Activated CD4-positive, alpha-beta T cell treated with anti-CD3 and anti-CD28 coated beads, Interleukin-2, amount 50 U/mL, for 48 hours (primary cell): ENCODE measurements at places on chromosomes 2 and 18.

DNA sequence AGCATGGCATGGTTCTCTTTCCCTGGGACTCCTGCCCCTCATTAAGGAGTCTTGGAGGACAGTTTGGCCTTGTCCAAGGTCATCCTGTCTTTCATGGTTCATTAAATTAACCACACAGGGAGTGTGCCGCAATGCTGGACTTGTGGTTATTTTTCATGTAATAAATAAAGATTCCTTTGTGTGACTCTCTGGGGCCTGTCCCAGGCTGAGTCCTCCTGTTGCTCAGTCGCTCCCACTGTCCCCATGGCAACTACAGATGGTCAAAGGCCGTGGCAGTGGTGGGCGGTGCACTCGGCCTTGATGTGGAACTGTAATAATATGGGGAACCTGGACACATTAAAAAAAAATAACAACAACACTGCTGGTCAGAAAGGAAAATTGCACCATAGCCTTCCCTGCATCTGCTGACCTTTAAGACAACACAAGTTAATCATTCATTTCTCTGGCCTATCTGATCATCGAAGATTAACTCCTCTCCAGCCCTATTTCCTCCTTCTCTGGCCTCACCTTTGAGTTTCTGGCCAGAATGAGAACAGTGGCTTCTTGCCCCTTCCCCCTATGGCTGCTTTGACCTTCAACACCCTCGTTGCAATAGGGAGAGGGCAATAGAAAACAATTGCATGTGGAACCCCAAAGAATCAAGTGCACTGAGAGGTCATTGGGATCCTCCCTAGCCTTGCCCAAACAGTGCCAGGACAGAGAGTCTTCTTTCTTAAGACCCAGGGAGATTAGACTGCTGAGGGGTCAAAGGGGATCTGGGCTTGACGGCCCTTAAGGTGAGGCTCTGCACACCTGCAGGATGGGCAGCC lies 44.7 kb downstream of the PSD4 start:
- no peak for DNase-seq

DNA sequence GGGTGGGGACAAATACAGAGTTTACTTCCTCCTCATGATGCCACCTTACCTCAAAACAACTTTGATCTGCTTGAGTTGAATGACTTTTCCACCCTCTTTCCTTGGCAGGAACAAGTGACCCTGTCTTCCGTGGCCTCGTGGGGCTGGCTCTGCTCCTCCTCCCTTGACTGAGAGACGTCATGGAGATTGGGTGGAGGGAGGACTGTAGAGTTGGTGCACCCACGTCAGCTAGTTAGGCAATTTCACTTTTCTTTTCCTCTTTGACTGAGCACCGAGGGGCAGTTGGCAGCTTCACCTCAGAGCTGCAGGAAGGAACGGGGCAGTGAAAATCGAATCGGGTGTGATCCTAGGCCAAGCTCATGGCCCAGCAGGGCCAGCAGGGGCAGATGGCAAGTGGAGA lies at the start of gene SP140:
Gene SP140 (plus strand): TSS at position 251 of the 400 bp plus-strand sequence. CDS start 109 bp downstream, at position 360.
- peak; percentile 77 for DNase-seq

GRCh38 chr2:110820128-110820527 lies 87.8 kb downstream of the ACOXL start:
- DNase-seq: no peak

GRCh38 chr2:135005753-135006152 lies 41.5 kb downstream of the MAP3K19 start:
- no peak for DNase-seq

DNA sequence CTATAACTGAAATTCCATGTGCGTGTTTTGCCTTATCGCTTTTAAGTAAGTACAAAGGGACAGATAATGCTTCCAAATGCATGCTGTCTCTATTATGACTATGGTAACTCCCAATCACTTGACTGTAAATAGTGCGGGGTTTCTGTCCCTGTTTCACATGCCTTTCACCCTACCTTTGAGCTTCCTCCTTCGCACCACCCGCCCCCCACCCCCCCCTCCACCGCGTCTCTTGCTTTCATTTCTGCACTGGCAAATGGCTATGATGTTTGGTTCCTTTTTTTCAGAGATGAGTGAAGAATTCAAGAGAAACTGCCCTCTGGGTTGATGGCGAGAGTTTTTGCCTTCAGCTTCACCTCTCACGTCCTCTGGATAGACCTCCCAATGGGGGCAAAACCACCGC lies 25.0 kb upstream of the SPP2 start:
- no peak for DNase-seq

GRCh38 chr2:120360307-120360855 lies 14.4 kb downstream of the INHBB start:
- no peak for DNase-seq

DNA sequence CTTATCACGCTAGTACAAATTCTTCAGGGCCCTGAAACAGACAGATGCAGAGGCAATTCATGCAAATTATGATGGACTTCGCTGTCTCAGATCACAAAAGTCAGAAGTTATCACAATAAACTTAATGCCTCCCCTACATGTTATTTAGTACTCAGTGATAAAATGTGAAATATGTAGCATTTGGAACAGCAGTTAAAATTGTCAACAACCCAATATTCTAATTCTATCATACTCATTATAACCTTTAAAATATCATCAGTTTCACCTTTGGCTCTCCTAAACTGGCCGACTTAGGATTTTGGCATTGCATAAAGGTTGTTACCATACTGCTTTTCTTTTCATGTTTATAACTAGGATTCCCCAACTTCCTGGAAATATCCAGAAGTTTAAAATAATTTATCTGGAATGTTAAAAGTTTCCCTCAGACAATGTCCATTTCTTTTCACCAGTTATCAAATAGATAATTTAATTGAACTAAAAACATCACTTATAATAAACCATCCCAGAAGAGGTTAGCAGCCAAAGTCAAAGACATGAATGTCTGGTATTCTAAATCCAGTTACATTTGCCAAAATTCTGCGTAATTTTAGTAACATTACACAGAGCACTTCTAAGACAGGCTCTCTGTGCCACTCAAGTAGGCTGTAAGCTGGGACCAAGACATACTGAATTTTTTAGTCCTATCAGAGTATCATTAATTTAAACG lies 239.8 kb downstream of the RBM43 start:
- DNase-seq: no peak

- no peak for DNase-seq
Measured at GRCh38 chr18:79486356-79487182, 90.8 kb downstream of the NFATC1 start.

DNA sequence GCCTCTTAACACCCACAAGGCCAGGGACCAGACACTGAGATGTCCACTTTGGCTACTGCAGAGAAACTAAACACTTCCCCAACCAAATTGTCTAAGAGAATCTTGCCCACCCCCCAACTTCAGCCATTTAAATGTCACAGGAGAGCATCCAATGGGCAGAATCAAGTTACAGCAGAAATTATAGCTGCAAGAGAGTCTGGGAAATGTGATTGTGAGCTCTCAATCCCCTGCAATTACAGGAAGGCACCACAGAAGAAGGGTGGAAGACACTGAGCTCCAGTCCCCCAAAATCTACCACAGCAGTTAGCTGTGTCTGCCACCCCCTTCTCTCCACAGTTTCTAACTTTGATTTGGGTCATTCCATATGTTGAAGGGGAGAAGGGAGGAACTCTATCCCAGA lies 103.5 kb upstream of the ATL2 start:
- DNase-seq: no peak

DNA sequence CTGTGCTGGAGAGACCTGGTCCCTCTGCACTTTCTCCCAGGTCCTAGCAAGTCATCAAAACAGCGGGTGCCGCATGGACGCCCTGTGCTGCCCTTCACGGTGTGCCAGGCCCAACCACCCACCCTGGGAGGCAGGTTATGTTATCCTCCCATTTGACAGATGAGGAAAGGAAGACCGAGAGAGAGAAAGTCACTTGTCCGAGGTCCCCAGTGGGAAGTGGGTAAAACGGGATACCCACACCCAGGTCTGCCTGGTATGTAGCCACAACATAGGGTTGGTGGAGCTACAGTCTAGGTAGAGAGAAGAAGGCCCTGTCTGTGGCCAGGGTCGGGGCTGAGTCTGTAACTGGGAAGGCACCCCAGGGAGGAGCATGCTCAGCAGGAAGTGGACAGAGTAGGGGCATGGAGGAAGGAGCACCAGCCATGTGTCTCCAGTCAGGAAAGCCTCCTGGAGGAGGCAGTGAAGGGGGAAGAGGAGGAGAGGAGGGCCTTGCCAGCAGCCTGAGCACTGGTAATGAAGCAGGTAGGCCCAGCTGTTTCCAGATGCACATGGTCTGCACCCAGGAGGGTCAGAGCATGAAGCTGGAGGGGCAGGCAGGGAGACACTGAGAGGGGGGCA lies 98.4 kb downstream of the ZFP36L2 start:
- peak; percentile 26 for DNase-seq

DNA sequence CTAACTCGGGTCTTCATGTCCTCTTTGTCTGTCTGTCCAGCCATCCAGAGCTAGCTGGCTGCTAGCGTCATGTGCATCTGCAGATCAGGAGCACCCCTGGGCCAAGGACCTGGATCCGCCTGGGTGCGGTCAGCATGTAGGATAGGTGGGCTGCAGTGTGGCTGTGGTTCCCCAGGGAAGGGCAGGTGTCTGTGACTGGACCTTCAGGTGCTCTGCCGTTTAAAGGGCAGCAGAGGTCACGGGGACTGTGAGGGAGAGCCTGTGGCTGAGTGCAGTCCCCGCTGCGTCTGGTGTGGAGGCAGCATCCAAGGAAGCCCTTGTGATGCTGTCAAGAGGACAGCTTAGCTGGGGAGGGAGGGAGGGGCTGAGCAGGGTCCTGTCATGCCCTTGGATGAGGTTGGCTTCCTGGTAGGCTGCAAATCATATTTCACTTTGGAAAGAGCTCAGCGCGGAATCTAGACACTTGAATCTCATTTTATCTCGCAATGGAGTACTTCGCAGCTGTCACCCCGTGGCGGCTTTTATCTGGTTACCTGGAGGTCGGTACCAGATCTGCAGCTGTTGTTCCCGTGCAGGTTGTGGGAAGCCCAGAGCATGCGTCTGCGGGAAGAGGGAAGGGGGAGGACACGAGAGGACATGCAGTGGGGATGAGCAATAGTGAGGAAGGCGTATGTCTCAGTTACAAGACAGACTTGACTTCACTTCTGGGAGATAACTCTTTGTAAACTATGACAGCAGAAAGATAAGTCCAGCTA lies 5.9 kb upstream of the RALB start:
- DNase-seq: no peak

GRCh38 chr18:74488864-74489263 lies 7.3 kb upstream of the CNDP2 start:
- no peak for DNase-seq

- DNase-seq: no peak
Measured at GRCh38 chr2:83081826-83082690, 1377.0 kb downstream of the SUCLG1 start.

- DNase-seq: no peak
Measured at GRCh38 chr2:123453046-123453700, 571.9 kb upstream of the CNTNAP5 start.

GRCh38 chr2:136137982-136138381 lies 20.0 kb upstream of the CXCR4 start:
- DNase-seq: no peak

DNA sequence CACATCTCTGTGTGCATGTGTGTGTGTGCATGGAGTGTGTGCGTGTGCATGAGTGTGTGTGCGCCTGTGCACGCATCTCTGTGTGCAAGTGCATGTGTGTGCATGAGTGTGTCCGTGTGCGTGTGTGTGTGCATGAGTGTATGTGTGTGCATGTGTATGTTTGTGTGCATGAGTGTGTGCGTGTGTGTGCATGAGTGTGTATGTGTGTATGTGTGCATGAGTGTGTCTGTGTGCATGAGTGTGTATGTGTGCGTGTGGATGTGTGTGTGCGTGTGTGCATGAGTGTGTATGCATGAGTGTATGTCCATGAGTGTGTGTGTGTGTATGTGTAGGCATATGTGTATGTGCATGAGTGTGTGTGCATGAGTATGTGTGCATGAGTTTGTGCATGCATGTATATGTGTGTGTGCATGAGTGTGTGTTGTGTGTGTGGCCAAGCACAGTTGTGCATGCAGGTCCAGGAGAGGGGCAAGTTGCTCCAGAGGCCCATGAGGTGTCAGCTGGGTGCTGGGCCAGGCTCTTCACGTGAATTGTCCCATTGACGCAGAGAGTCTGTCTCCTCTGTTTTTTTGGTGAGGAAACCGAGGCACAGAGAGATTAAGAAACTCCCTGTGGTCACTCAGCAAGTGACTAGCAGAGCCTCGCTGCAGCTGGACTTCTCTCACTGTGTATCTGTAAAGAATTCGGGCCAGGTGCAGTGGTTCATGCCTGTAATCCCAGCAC lies 75.5 kb downstream of the ASB1 start:
- no peak for DNase-seq

GRCh38 chr18:46220116-46220515 lies 115.9 kb downstream of the HAUS1 start:
- DNase-seq: no peak

GRCh38 chr2:74849228-74849892 lies 15.4 kb downstream of the HK2 start:
- DNase-seq: no peak

GRCh38 chr2:128365217-128365905 lies 46.7 kb upstream of the HS6ST1 start:
- no peak for DNase-seq

- no peak for DNase-seq
Measured at GRCh38 chr2:43105586-43106558, 120.5 kb downstream of the ZFP36L2 start.

- no peak for DNase-seq
Measured at GRCh38 chr18:74422541-74422940, 34.6 kb downstream of the DIPK1C start.

DNA sequence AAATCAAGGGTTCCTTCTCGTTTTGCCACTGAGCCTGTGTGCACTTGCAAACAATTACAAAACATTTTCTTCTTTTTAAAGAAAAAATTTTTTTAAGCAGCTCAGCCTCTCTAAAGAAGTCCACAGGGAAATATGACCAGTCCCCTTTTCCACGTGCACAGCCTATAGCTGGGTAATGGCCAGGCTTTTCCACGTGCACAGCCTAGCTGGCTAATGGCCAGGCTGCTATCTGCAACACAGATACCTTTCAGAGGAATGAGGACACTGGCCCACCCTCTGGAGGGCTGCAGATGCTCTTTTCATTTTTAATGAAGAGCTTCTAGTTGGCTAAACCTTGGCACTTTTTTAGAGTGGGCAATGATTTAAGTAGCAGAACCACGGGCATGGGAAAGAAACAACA lies 46.3 kb downstream of the ASB18 start:
- DNase-seq: no peak

DNA sequence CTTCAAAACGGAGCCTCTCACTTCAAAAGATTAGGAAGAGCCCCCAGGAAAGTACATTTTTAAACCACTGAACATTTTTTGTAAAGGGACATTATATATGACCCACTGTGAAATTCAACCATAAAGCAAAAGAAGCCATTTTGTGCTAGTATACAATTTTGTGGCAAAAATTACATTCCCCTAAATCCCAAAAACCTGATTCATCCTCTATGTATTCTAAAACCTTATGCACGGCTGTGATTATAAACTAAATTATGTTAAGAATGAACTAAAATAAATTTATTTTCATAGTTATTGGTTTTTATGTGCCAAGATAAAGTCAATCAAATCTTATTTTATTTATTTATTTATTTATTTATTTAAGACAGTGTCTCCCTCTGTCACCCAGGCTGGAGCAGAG lies 48.5 kb downstream of the RTN4 start:
- no peak for DNase-seq

- no peak for DNase-seq
Measured at GRCh38 chr18:58325494-58325893, 281.5 kb downstream of the NEDD4L start.

- no peak for DNase-seq
Measured at GRCh38 chr2:58156780-58157179, 84.3 kb downstream of the FANCL start.
